ENCODE measurements at places on chromosomes 1 and 21.

DNA sequence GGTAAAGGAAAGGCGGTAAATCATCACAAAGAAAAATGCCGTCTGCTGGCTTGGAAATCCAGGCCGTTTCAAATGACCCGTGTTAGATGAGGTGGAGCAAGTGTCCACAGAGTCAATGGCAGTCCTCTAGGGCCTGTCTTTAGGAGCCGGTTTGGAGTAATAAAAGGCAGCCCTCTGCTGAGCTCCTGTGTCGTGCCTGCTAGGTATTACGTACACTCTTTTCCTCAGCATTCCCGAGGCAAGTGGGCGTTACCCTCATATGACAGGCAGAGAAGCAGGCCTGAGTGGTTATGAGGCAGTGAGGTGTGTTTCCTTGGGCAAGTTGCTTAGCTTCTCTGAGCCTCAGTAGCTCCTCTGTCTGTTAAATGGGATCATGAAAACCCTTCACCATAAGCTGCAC is 7.7 kb downstream of the NENF start:
- no peak for DNase-seq

GRCh38 chr21:46151989-46152926 is 3.1 kb downstream of the FTCD start:
- DNase-seq = no peak

DNA sequence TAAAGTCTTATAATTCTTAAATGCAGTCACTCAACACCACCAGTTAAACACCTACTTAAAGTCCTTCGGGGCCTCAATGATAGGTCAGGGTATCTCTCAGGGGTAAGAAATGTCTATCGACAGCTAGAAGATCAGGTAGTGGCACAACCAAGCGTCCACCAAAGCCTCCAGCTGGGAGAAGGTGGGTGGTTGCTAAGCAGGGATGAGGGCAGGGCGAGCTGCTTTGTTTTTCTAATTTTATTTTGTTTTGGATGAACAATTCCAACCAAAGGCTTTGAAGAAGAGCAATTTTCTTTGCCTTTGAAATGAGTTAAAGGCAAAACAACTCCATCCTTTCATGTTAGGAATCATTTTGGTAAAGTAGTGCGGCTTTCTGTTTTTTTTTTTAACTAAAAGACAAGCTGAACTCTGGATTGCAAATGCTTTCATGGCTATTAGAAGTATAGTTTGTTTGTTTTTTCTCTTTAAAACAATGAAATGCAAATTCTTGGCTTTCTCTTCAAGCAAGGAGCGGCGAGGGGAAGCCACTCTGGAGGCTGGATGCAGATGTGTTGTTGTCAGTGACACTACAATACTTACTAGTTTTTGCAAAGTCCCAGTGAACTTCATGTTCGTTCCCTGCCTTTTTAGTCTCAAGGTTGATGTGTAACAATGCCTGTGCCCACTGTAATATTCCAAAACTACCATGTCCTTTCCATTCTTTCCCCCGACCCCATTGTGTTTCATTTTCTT is 106.0 kb downstream of the MRPS6 start:
- DNase-seq = no peak

DNA sequence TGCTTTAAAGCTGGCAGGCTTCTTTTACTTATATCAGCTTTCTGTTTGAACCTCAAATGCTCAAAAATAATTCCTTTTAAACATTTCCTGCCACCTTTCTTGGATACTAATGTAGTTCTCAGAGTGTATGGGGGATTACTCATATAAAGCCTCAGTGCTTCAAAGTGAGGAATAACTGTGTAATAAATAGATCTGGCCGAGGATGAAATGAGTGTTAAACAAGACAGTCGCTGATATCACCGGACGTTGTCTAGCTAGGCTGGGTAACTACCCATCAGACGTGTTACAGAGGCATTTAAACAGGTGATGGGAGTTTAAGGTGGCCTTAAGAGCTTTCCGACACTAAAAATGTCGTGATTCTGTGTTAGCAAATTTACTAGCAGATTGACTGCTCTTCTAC is 53.1 kb downstream of the VANGL2 start:
- DNase-seq = no peak

- no peak for DNase-seq
Measured at GRCh38 chr21:45304476-45304830, 16.8 kb upstream of the POFUT2 start.

GRCh38 chr1:199138061-199138460 is 499.2 kb downstream of the PTPRC start:
- DNase-seq = no peak

- no peak for DNase-seq
Measured at GRCh38 chr1:71463144-71463543, 382.3 kb upstream of the ZRANB2 start.

- DNase-seq = no peak
Measured at GRCh38 chr1:163130225-163130856, 61.2 kb downstream of the RGS4 start.

DNA sequence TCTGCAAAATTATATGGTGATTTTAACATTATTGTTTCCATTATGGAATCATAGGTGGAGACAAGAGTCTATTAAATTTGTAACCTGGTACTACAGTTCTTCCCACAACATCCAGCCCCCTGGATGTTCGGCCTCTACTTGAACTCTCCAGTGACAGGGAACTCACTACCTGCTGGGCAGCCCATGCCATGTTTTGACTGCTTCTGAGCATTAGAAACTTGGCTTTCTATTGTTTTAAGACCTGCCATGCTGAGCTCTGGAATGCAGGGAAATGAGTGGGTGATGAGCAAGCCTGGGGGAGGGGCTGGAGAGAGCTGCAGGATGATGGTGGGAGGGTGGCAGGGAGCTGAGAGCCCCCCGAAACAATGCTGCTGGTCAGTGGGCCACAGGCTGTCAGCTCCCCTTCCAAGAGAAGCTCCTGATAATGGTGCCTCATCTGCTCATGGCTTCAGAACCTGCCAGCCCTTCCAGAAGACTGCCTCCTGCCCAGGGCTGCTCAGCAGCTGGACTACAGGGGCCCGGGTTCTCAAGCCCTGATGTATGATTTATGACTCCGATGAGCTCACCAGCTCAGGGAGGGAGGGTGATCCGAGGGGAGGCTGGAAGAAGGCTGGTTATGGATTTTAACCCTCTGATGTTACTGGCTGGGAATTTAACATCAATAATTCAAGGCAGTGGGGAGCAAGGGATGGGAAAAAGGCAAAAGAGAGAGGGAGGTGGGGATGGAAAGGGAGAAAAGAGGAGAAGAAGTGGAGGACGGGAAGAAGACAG is 205.0 kb downstream of the HIVEP3 start:
- no peak for DNase-seq

- no peak for DNase-seq
Measured at GRCh38 chr1:233613252-233614172, at the start of gene KCNK1. KCNK1 (plus strand) TSS chr1:233614106; CDS start chr1:233614172, 66 bp downstream.

DNA sequence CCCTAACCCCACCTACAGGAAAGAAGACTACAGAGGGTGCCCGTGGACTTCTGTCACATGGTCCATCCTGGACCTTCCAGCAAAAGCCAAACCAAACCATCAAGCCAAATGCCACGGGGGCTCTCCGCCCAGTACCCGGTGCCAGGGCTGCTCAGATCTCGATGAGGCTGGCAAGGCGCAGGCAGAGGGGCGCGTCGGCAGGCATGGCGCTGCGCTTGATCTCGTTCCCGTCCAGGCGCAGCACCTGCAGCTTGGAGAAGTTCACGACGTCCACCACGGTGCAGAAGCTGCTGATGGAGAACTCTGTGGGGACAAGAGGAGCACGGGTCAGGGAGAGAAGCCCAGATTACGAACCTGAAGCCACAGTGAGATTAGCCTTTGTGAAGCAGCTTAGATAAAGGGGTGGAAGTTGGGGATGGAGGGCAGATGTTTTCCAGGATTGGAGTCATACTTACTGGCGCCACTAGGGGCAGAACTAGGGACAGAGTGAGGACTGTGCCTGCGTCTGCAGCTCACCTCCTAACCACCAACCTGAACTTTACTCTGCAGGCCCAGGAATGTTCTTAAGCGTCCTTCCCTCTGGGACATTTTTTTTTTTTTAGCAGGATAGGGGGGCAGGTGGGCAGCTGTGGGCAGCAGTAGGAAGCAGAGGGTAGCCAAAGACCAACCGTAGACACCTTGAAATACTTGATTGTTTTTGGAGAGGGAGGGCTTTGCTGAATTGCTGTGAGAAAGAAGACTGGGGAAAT is 8.6 kb downstream of the FMOD start:
- no peak for DNase-seq

GRCh38 chr1:37621326-37621870 is 13.3 kb downstream of the RSPO1 start:
- no peak for DNase-seq

DNA sequence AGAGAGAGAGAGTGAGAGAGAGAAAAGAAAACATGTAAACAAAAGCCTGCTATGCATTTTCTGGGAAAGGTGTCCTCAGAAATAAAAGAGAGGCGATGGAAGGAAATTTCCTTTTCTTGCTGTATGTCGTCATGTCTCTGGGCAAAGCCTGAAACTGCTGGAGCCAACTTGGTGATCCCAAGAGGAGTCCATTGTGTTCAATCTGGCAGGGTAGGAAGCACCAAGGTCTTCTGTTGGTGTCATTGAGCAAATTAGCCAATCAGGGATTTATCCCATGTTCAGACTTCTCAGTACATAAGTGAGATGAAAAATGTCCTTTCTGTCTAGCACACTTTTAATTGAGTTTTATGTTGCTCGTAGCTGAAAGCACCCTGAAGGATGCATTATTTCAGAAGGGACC is 260.0 kb upstream of the KAZN start:
- no peak for DNase-seq

GRCh38 chr1:94886361-94886760 is 40.5 kb downstream of the CNN3 start:
- no peak for DNase-seq

- no peak for DNase-seq
Measured at GRCh38 chr1:34749992-34750391, 4.9 kb upstream of the GJB5 start.

DNA sequence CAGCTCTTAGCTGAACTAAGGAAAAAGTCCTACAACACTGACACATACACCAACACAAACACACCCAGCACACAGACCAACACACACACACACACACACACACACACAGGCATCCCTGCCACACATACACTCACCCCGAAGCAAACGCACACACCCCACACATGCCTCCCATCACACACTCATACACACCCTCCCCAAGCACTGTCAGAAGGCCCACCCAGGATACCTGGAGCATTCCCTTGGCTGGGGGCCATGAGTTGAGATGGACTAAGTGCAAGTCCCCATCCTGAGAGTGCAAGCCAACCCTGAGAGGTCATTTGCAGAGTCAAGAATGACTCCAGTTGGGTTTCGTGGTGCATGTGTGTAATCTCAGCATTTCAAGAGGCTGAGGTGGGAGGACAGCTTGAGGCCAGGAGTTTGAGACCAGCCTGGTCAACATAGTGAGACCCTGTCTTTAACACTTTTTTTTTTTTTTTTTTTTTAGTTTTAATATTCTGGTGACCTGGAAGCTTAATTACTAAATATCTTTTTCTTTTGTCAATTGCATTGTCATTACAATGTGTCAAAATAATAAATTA is 117.3 kb downstream of the RHOU start:
- DNase-seq = no peak

DNA sequence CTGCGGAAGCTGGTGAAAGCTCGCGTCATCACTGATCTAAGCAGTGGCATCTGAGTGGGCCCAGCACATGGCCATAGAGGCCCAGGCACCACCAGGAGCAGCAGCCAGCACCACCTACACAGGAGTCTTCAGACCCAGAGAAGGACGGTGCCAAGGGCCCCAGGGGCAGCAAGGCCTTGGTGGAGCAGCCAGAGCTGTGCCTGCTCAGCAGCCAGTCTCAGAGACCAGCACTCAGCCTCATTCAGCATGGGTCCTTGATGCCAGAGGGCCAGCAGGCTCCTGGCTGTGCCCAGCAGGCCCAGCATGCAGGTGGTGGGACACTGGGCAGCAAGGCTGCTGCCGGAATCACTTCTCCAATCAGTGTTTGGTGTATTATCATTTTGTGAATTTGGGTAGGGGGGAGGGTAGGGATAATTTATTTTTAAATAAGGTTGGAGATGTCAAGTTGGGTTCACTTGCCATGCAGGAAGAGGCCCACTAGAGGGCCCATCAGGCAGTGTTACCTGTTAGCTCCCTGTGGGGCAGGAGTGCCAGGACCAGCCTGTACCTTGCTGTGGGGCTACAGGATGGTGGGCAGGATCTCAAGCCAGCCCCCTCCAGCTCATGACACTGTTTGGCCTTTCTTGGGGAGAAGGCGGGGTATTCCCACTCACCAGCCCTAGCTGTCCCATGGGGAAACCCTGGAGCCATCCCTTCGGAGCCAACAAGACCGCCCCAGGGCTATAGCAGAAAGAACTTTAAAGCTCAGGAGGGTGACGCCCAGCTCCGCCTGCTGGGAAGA is 3.2 kb upstream of the ARTN start:
- no peak for DNase-seq

GRCh38 chr1:3547055-3548005 is 64.0 kb downstream of the MEGF6 start:
- DNase-seq = no peak

- DNase-seq = no peak
Measured at GRCh38 chr21:37348664-37349063, 17.9 kb upstream of the DYRK1A start.

GRCh38 chr1:161019751-161020495 is 1.0 kb downstream of the F11R start:
- no peak for DNase-seq

DNA sequence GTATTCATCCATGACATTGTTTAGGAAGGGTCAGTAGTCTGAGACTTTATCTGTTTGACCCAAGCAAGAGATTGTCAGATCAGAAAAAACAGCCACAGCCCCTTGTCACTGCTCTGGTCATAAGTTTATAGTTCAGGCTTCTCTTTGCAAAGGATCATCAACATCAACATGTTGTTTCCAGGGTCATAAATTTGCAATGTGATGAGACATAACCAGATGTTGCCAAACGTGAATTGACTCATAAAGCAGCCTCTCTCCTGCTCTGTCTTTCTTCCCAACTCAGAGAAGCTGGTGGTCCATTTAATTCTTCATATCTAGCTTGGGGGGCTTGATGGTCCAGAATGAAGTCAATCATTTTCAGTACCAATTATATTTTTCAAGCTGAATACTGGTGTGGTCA is 507.2 kb upstream of the PBX1 start:
- no peak for DNase-seq

DNA sequence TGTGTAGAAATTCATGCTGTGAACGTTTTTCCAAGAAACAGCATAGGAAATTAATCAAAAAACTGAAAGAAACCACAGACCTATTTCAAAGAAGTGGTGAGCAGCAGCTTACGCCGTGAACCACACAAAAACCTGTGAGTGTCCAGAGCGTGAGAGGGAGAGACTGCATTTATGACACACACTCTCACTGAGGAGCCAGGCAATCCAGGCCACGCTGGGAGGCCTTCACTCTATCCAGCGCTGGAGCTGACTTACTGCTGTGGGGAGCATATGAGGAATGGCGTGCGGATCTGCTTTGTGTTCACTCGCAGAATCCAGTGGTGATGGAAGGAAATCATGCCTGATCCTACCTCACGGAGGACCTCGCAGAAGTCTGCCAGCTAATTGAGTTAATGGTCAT is 12.7 kb downstream of the ADAMTS1 start:
- DNase-seq = no peak
